Dermis blood vessel endothelial cell (primary cell): ENCODE measurements at places on chromosomes 3 and 15. TPM values are rescaled to one million over a fixed set of nuclear protein-coding genes. Genes with fewer than 3 reads are reported as not detected.

STAC gene
- total RNA-seq = 0.37 and 1.2 TPM in 2 replicates

CHRNA7 gene
- total RNA-seq = 0.34 and 0.79 TPM in 2 replicates

NEK10 gene
- total RNA-seq = 2.0 and 2.6 TPM in 2 replicates

THPO gene
- not detected in 2 replicates for total RNA-seq

NR1I2 gene
- total RNA-seq = under 0.01 TPM in 1 of 2 replicates, not detected in the other

GUCA1C gene
- 0.19 TPM in 1 of 2 replicates, not detected in the other for total RNA-seq

LSMEM2 gene
- not detected in 2 replicates for total RNA-seq

NR1D2 gene
- 46.3 and 50.5 TPM in 2 replicates for total RNA-seq

MYEF2 gene
- 8.4 and 16.7 TPM in 2 replicates for total RNA-seq

PSMD2 gene
- total RNA-seq = 411 and 593 TPM in 2 replicates

FANCD2 gene
- 15.0 and 37.2 TPM in 2 replicates for total RNA-seq

SLC22A13 gene
- total RNA-seq = 0.17 and 0.19 TPM in 2 replicates

MUC13 gene
- not detected in 2 replicates for total RNA-seq

ROBO2 gene
- total RNA-seq = not detected in 2 replicates

CCR1 gene
- total RNA-seq = not detected in 2 replicates

TPRG1 gene
- total RNA-seq = not detected in 2 replicates

VIPR1 gene
- 0.23 and 0.85 TPM in 2 replicates for total RNA-seq

RARRES1 gene
- 1.3 and 6.0 TPM in 2 replicates for total RNA-seq

ACSBG1 gene
- total RNA-seq = not detected in 2 replicates

CLSTN2 gene
- total RNA-seq = 0.17 and 0.23 TPM in 2 replicates

AGBL1 gene
- not detected in 2 replicates for total RNA-seq

NR2F2 gene
- total RNA-seq = 14.0 and 36.6 TPM in 2 replicates

TRH gene
- not detected in 2 replicates for total RNA-seq

KNG1 gene
- not detected in 2 replicates for total RNA-seq

EXD1 gene
- not detected in 2 replicates for total RNA-seq

SNX22 gene
- total RNA-seq = 0.23 and 0.34 TPM in 2 replicates

SYNPR gene
- not detected in 2 replicates for total RNA-seq

LHFPL4 gene
- not detected in 2 replicates for total RNA-seq

GPR15 gene
- total RNA-seq = not detected in 2 replicates

CORO2B gene
- total RNA-seq = 1.0 and 1.4 TPM in 2 replicates

NRROS gene
- 13.4 and 16.8 TPM in 2 replicates for total RNA-seq

PML gene
- total RNA-seq = 95.5 and 176 TPM in 2 replicates

GASK1A gene
- 0.09 TPM in 1 of 2 replicates, not detected in the other for total RNA-seq

SMARCC1 gene
- 35.6 and 41.3 TPM in 2 replicates for total RNA-seq

GOLGA8T gene
- total RNA-seq = 0.05 TPM in 1 of 2 replicates, not detected in the other

OSTN gene
- total RNA-seq = not detected in 2 replicates

DNAH12 gene
- under 0.01 and 0.17 TPM in 2 replicates for total RNA-seq

TRPM1 gene
- 1.9 TPM in 1 of 2 replicates, not detected in the other for total RNA-seq

GREM1 gene
- total RNA-seq = 0.47 and 1.2 TPM in 2 replicates

PCSK6 gene
- 24.0 and 24.8 TPM in 2 replicates for total RNA-seq

SLC12A1 gene
- under 0.01 TPM in 2 replicates for total RNA-seq

CD276 gene
- 43.6 and 106 TPM in 2 replicates for total RNA-seq
